AML-193 (cell line): ENCODE measurements at places on chromosomes 3 and 15.

DNA sequence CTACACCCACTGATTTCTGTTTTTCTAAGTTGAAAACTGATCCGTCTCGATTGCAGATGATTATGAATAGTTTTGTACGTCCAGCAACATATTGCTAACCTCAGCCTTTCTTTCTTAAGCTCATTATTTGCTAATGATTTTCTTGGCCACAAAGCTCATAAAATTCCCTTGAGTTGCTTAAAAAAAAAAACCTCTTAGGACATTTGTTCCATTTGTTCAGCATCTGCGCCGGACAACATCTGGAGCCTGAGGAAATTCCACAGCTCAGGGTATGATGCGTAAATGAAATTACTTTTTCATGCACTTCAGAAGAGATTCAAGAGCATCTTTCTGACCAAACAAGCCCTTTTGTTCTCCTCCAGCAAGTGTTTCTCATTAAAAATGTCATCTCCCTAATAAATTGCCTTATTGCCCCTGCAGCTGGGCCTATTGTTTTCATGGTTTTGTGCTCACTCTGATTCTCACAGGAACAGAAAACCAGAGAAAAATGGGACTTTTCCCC, 249.1 kb upstream of the MCTP2 start:
- no peak for DNase-seq

GRCh38 chr3:48220746-48221145, 2.5 kb upstream of the CAMP start:
- no peak for DNase-seq

- DNase-seq, result no peak
Measured at GRCh38 chr3:155957412-155957880, 87.0 kb downstream of the GMPS start.

GRCh38 chr3:16790432-16791400, 94.0 kb upstream of the PLCL2 start:
- no peak for DNase-seq

DNA sequence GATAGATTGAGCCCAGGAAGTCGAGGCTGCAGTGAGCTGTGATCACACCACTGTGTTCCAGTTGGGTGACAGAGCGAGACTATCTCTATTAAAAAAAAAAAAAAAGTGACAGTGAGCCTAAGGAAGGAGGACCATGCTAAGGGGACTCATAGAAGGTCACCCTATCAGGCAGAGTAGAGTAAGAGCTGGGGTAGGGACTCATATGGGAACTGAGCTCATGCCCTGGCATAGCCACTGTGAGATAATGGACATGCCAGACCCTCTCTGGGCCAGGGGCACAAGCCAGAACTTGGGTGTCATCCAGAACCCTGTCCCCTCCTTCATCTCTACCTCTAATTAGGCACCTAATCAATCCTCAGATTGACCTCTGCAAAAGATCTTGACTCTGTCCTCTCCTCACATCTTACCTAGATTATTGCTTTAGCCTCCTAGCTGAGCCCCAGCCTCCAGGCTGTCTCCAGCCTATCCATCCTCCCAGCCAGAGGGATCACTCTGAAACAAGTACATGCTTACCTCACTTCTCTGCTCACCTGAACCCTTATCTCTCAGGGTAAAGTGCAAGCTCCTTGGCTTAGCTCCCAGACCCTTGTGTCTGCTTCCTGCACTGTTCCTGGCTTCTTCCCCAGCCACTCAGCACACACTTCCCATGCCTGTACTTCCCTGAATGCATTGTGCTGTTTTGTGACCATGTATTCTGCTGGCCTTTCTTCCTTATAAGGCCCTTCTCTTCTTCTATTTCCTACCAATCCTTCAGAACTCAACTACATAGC, 76.4 kb downstream of the DAPK2 start:
- no peak for DNase-seq

DNA sequence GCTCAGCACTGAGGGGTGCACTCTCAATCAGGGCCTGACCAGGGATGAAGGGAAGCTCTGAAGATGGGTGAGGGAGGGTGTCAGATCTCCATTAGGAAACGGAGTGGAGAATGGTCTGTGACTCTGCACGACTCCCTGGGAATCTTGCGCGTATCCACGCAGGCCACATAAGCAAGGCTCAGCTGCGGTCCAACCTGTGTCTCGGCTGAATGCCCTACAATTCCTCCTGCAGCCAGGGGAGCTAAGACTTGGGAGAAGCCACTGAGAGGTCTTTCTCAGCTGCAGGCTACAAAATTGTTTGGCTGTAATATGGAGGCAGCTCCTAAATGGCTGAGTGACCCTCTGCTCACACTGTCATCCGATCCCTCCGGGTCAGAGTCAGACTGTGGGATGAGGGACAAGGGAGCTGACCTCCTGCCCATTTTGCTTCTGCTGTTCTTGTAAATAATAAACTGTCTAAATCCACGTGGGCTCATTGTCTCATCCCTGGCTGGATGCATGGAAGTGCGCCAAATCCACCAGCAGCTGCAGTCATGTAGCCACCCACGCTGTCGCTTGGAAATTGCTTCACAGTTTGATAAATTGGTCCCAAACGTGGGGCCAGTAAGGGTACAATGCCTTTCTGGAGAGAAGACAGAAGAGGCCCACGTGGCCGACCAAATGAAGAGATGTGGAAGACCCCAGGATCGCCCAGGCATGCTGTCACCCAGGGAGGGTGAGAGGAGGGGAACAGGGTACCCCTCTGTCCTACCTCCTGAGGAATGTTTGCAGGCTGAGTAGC, 30.5 kb downstream of the ALS2CL start:
- DNase-seq, result no peak

DNA sequence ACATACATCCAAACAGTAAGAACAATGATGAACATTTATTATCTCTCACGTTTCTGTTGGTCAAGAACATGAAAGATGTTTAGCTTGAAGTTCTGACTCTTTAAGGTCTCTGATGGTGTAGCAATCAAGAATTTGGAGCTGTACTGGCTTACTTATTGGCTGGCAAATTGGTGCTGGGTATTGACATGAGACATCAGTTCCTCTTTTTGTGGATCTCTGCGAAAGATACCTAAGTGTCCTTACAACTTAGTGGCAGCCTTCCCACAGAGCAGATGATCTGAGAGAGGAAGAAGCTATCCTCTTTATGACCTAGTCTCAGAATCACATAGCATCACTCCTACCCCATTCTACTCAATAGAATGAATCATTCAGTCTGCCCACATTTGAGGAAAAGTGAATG, 309.8 kb upstream of the DCBLD2 start:
- no peak for DNase-seq
